ENCODE measurements at places on chromosomes 4 and X.

DNA sequence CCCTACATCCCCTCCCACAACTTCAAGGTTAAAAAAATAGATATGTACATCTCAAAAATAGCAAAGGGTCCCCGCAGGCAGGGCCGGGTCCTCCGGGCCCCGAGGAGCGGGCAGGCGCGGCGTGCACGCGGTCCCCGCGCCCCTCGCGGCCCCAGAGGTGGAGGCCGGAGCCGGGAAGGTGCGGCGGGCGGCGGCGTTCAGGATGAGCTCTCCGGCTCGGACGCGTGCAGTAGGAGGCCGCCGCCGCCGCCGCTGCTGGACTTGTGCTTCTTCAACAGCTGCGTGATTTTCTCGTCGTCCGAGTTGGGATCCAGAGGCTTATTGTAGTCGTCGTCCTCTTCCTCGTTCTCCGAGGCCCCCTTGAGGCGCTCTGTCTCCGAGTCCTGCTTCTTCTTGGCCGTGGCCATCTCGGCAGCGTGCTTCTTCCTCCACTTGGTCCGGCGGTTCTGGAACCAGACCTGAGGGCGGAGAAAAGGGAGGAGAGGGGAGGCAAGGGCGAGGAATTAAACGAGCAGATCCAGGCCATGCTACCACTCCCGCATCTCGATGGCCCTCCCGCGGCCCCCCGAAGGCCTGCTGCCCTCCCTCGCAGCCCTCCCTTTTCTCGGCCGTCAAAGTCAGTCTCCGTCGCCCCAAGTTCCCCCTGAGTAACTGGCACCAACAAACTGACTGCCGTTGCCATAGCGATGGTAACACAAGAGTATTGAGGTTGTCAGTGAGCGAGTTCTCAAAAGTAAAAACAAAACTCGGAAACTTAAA lies 5.8 kb downstream of the NKX6-1 start:
- DNase-seq = peak; percentile 31

DNA sequence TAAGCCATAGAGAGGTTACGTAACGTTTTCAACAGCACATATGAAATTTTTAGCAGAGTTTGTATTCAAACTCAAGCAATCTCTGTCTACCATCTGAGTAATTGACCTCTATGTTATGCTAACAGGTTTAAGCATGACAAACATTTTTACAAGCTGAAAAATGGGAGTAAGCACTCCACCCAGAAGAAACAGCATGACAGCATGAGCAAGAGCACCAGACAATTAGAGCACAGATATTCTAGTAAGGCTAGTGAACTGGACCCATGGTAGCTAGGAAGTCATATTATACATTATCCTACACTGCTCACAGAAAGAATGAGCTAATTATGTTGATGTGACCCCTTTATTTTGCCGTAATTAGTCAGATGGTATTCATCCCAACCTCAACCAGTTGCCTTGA lies 200.5 kb downstream of the PABPC4L start:
- no peak for DNase-seq

DNA sequence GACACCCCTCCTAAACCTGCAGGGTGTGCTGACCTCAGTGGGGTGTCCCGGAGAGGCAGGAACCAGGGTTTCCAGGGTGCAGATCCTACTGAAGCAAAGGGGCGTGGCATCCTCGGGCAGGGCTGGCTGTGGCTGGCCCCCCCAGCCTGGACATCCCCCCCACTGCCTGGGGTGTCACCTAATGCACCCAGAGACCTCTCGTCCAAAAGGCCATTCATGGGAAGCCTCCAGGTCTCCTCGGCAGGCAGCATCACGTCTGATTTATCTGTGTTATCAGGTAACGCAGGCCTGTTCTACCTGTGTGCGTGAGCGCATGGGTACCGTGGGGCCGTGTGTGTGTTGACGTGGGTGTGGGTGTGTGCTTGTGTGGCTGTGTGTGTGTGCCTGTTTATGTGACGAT lies 210.0 kb downstream of the SHOX start:
- DNase-seq = no peak

DNA sequence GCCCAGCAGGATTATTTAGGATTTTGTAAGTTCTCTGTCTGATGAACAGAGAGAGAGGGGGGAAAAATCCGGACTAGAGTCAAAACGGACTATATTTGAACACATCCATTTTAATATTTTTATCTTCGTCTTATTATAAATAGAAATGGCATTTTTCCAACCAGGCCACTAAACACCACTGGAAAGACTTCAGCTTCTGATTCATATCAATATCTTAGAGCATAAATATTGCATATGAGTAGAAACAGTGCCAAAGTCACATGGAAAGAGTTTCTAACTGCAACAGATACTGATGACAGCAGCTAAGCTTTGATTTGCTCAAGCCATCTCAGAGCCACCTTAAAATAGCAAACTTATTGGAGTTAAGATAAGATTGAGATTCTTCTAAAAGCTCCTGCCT lies 456 bp downstream of the PPARGC1A start:
- no peak for DNase-seq
